RPMI8226 (cell line): ENCODE measurements at places on chromosomes 13 and 19.

- DNase-seq = no peak
Observed at GRCh38 chr13:80262051-80262695, 78.8 kb downstream of the SPRY2 start.

GRCh38 chr13:79837741-79838450, 356.9 kb downstream of the NDFIP2 start:
- DNase-seq = no peak

GRCh38 chr13:76939215-76939614, 9.1 kb upstream of the ACOD1 start:
- DNase-seq = no peak

DNA sequence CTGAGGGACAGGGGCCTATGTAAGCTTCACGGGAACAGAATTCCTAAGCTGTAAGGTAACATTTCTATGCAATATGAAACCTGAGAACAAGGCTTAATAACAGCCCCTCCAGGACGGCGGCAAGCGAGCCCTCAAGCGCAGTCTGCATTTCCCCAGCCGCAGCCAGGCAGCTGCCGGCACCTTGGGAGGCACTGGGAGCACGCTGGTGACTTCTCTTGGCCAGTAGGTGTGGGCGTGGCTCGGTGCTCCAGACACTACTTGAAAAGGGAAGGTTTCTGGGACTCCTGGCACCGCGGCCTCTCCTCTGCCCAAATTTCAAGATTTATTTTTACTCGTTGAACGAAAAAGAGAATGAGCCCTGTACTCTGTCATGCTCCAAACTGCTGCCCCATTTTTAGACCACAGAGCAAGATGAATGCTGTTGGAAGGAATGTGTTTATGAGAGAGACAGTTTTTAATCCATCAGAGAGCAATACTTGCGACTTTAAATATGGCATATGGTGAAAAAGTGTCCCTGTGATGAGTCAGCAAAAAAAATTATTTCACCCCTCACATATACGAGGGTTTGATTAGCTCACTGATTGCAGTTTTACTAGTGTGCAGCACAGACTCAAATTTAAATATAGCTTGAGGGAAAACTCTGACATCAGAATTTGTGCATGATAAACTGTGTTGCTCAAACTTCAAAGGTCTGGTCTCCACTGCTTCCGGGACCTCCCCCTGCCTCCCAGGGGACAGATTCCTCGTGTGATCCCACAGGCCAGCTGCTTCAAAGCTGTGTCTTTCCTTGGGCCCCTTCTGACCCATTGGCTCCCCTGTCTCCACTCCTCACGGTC, 81.2 kb downstream of the COL4A2 start:
- DNase-seq = no peak

DNA sequence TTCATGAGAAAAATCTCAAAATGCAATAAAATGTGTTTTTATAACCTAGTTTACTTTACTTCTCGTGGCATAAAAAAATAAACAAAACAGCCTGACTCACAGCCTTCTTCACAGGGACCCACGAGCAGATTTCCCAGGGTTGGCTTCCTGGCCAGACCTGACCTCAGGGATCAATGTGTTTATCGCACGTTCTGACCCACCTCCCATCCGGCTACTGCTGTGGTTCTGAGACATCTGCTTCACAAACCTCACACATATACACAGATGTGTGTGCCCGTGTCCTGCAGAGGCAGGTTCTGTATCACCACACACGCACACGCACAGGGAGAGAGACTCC, 118.3 kb downstream of the COL4A2 start:
- DNase-seq = no peak

DNA sequence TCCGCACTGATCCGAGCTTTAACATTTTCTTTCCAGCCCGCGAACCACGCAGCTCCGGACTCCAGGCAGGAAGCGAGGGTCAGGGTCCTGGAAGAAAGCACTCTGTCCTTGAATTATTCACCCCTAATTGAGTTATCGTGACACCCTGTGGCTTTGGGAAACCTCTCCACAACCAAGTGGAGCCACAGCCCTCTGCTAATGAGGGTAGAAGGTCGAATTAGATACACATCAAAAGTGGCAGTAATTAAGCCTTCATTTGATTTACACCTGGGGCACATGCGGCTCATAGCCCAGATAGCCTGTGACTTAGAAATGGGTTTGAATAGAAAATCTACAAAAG, 15.9 kb upstream of the RNF17 start:
- no peak for DNase-seq

- no peak for DNase-seq
Observed at GRCh38 chr13:20001366-20002190, 43.1 kb downstream of the ZMYM2 start.

DNA sequence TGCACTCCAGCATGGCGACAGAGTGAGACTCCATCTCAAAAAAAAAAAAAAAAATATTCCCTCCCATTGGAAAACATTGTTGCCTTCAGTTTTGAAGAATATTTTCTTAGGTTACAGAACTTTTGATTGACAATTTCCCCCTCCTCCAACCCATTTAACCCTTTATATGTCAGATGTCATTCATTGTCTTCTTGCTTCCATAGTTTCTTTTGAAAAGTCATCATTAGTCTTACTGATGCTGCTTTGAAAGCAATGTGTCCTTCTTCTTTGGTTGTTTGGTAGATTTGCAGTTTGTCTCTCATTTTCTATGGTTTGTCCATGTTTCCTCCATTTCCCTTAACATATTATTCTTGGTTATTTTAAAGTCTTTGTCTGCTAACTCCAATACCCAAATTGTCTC, 25.4 kb downstream of the ZNF558 start:
- DNase-seq = no peak

DNA sequence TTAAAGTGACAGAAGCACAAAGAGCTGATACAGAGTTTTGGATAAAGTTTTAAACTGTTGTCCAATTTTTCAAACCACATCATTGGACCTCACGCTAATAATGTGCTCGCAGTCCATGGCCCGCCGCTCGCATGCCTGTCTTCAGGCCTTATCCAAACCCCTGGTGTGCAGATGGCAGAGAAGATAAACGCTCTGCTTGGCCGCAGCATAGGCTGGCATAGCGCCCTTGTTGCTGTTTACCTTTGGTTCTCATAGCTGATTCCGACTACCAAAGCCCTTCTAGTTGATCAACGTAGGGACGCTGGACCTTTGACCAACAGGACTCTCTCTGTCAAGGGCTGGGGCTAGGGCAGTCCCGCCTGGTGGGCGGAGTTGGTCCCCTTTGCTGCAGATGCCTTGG, 23.5 kb upstream of the QTRT1 start:
- DNase-seq = no peak

- DNase-seq = no peak
Observed at GRCh38 chr13:102699504-102699903, 4.7 kb upstream of the METTL21C start.

- no peak for DNase-seq
Observed at GRCh38 chr13:64849196-64849595, 2380.9 kb downstream of the PCDH9 start.

- DNase-seq = no peak
Observed at GRCh38 chr19:3537101-3537437, 1.9 kb upstream of the TEKTIP1 start.

- no peak for DNase-seq
Observed at GRCh38 chr13:80783926-80784565, 443.1 kb upstream of the SPRY2 start.

GRCh38 chr19:33225458-33225926, at the start of gene SLC7A10:
Gene SLC7A10 (minus strand): TSS chr19:33225850. CDS start chr19:33225703, 147 bp downstream.
- DNase-seq = no peak

DNA sequence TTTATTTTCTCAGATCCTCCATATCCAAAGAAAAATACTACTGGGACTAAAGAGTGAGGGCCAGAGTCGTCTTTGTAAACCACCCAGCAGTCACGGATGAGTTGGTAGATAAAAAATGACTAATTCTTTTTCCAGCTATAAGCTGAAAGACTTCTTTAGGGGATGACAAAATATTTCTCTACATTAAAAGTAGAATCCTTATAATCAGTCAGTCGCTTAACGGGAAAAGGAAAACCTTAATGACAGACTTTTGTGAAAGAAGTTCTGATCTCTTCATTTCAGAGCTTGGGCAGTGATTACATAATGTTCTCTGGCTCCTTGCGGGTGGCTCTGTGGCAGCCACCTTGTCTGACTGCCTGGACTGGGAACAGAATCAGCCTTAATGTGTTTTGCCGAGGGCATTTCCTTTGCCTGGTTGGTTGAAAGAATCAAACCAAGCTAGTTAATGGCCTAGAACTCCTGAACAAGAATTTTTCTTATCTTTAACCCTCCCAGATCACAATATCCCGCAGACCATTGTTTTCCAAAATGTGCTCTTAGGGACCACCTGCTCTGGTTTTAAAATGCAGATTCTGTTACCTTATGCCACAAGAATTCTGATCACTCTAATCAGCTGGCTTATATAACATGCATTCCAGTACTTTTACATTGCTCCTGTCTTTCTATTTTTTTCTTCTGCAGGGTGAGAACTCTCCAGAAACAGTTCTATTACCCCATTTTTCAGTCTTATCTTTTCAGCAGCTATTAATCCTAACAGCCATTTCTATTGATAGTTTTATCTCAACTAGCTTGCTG, 2.5 kb downstream of the ITM2B start:
- no peak for DNase-seq

DNA sequence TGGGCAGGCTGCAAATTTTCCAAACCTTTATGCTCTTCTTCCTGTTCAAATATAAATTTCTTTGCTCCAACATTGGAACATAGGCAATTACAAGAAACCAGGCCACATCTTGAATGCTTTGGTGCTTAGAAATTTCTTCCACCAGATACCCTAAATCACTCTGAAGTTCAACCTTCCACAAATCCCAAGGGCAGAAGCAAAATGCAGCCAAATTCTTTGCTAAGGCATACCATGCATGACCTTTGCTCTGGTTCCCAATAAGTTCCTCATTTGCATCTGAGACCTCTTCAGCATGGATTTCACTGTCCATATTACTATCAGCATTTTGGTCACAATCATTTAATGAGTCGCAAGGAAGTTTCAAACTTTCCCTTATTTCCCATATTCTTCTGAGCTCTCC, 130.9 kb downstream of the DIAPH3 start:
- no peak for DNase-seq
